CD4-positive, alpha-beta memory T cell (primary cell): ENCODE measurements at places on chromosomes 2 and 18. TPM values are rescaled to one million over a fixed set of nuclear protein-coding genes. Genes with fewer than 3 reads are reported as not detected.

The VSNL1 gene
- not detected for polyA plus RNA-seq

The IL1F10 gene
- polyA plus RNA-seq: not detected

The EVX2 gene
- not detected for polyA plus RNA-seq

The PROKR1 gene
- polyA plus RNA-seq: not detected

The GPR39 gene
- not detected for polyA plus RNA-seq

The PSMA8 gene
- 4.9 TPM for polyA plus RNA-seq

The GPAT2 gene
- polyA plus RNA-seq: 6.3 TPM

The PTH2R gene
- not detected for polyA plus RNA-seq

The BARD1 gene
- 5.4 TPM for polyA plus RNA-seq

DNA sequence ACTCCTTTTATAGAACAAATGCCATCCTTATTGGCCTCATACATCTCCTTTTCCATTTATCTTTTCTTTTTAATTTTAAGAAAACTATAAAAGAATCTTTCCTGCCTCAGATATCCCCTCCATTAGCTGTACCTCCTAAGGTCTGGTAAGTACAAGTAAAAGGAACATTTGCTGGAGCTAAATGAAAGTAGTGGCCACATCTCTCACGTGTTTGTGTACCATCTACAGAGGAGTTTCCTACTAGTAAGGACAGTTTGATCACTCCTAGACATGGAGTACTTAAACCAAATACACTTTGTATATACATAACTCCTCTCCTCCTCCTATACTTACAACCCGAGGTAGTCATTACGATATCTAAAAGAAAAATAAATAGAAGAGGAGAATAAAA, 504.8 kb downstream of the LRRTM4 start:
- no peak for DNase-seq

DNA sequence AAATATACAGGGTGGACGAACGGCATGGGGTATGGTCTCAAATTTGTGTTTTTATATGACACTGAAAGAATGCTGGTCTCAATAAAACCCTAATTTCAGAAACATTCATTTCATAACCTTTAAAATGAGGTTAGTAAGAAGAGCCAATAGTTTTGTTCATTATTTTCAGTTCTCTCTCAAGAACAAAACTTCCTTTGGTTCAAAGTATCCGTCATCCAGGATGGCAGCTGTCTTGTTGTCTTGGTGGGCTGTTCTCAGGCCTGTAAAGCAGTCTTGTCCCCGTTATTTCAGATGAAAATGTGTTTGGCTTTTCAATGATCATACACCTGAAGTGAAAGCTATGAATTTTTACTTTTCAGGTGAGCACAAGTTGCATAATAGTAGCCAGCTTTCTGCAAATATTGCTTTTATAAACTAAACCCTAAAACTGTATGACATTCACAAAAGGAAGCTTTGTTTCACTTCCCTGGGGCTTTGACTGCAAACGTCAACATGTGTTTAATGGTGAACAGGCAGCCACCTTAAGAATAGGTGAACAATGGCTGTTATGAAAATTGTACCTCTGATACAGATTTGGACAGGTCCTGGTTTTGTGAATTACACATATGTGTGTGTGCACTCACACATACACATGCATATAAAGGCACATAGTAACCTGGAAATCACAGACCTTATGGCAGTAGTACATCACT, 2.6 kb downstream of the IL18RAP start:
- DNase-seq: no peak

DNA sequence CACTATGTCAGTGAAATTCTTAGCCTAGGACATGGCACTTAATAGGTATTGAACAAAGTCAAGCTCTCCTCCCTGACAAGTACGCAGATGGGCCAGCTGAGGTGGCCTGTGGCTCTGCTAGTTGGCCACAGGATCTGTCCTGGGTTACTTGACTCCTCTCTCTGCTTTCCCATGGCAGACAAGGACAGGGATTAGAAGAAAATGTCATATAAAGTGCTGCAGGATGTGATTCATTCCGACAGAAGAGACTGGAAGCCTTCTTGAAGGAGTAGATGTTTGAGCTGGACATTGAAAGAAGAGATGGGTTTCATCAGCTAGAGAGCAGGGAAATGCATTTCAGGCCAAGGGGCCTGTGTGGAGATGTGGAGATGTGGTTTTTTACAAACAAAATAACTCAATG, 46.7 kb downstream of the SMAD7 start:
- DNase-seq: no peak

DNA sequence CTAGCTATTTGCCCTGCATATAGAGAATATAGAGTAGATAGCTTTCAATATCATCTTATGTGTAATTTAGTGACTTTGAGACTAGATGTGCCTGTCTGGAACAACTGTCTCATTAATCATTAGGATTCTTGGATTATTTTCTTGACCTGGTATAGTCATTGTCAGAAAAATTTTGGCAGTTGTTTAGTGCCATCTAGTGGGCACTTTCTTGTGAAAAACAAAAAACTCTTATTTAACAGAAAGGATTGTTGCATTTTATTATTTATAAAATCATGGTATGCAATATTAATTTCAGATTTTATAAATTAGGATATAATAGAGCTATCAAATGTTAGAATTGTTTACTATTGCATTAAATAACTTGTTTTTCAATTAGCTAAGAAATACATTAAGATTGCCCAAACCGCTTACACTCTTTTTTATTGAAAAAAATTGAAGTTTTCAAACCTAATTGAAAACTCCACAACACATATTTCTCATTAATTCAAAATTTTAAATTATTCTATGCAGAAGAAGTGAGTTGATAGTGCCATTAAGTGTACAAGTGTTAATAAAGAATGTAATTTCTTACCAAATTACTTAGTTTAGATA, 80.3 kb downstream of the DYNAP start:
- DNase-seq: peak; percentile 14

DNA sequence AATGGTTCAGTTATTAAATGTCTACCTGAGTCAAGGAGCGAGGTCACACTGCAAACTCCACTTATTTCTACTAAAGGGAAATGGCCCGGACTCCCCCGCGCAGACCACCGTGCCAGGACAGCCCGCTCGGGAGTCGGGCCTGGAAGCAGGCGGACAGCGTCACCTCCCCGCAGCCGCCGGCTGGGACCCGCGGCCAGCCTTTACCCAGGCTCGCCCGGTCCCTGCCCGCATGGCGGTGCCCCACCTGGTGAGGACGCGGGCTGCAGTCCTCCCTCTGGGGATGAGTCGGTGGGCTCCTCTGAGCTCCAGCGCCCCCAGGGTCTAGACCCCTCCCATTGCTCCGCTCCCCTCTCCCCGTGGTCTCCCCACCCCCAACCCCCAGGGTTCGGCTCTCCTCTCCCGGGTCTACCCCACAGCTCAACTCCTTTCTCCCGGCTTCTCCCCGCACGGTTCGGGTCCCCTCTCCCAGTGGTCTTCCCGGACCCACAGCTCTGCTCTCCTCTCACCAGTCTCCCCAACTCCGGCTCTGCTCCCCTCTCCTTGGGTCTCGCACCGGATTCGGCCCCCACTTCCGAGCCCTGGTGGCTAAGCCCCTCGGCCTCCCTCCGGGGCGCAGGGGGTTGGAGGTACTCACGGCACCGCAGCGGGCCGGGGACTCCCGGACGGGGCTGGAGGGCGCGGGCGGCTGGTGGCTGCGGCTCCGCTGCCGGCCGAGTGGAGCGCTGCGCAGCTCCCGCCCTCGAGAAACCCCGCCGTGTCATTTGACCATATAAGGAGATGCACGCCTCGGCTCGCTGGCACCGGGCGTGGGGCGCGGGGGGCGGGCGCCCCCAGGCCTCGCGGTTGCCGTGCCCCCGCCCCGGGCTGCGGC, at the start of gene FHL2:
Gene FHL2 (minus strand): TSS at position 716 of the 871 bp plus-strand sequence. CDS start 12,535 bp downstream, outside the sequence.
- peak; percentile 62 for DNase-seq

DNA sequence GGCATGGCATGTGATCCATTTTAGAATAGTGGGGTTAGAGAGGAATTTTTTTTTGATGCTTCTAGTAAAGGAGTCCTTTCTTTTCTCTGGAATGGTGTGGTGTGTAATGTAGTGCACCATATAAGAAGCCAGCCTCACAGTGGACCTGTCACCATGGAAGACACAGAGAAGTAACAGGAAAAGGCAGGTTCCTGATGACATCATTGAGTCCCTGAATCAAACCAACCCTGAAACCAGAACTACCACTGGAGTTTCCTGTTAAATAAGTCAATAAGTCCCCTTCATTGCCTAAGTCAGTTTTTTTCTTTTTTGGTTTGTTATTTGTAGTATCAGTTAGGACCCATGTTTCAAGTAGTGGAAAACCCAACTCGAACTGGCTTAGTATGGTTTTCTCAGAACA, 11.9 kb downstream of the ADCYAP1 start:
- DNase-seq: no peak

GRCh38 chr2:207142461-207142860, 23.3 kb downstream of the KLF7 start:
- DNase-seq: peak; percentile 32

DNA sequence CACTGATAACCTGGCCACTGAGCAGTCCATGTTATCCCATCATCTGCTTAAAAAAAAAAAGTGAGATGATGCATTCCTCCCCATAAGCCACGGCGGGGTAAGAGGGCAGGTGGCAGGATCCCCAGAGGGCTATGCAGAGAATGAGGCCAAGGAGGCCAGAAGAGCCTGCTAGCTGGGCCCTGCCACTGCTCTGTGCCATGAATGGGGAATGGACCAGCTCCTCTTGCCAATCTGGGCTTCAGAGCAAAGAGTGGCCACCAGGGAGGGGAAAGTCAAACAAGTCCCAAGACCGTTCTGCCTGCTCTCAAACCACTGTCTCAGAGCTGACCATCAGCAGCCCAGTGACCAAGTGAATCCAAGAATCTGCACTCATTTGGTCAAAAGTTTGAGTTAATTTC, 202.4 kb downstream of the TWIST2 start:
- no peak for DNase-seq

GRCh38 chr18:58181988-58182387, 138.0 kb downstream of the NEDD4L start:
- DNase-seq: no peak

DNA sequence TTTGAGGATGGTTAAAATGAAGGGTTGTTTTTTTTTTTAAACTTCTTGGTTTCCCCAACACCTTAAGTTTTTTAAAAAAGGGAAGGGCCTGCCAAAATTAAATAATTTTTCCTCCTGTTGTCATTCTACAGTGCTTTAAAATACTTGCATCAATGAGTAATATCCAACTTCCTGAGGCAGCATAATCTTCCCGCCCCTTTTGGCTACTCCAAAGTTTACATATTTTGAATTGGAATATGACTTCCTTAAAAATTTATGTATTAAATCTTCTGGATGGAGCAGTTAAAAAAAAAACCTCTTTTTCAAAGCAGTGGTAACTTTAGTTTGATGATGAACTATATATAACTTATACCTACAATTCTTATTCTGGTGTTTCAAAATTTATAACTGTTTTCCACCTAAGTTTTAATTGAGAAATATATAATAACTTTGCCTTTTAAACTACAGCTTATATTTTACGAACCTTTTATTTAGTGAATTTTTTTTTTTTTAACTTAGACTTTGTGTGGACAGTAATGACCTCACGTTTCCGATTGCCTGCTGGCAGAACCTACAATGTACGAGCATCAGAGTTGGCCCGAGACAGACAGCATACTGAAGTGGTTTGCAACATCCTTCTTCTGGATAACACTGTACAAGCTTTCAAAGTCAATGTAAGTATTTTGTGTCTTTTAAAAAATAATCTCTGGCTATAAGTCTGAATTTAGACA, 49.8 kb downstream of the PTPN4 start:
- DNase-seq: no peak

DNA sequence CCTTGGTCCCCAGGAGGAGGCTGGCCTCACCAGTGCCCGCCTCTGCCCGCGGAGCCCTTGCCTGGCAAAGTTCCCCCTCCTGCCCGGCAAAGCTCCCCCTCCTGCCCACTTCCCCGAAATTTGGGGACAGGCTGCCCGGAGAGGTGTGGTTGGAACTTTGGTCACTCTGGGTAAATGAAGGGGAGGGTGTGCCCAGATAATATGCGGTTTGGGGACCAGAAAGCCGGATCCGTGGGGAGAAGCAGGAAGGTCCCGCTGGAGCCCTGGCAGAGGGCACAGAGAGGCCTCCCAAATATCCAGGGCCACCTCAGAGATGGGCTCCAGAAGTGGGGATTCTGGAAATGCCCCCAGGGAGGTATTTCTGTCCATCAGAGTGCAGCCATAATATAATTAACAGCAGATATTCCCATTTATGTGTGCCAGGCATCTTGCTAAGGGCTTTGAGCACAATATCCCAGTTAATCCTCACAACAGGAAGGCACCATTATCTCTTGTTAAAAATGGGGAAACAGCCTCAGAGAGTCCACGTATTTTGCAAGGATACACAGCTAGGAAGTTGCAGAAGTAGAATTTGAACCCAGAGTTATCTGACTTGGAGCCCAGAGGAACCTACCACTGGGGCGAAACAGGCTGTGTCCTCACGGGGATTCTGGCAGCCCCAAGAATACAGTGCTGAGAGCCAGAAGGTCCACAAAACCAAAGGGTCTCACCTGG, 914 bp downstream of the STEAP3 start:
- DNase-seq: no peak

DNA sequence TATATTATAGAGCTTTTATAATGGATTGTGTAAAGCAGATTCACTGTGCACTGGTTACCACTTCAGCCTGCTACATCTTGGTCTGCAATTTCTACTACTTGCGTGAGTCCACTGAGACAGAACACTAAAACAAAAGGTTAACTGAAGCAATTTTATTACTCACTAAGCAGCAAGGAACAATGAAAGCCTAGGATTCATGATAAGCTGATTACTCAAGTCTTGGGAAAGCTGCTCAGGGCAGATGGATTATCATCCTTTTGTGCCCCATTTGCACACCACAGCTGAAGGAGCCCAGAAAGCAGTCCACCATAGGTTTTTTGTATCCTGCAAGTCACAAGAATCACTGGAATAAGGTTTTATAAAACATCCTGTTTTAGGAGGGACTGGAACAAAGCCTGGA, 1215.2 kb upstream of the TMEFF2 start:
- DNase-seq: no peak

DNA sequence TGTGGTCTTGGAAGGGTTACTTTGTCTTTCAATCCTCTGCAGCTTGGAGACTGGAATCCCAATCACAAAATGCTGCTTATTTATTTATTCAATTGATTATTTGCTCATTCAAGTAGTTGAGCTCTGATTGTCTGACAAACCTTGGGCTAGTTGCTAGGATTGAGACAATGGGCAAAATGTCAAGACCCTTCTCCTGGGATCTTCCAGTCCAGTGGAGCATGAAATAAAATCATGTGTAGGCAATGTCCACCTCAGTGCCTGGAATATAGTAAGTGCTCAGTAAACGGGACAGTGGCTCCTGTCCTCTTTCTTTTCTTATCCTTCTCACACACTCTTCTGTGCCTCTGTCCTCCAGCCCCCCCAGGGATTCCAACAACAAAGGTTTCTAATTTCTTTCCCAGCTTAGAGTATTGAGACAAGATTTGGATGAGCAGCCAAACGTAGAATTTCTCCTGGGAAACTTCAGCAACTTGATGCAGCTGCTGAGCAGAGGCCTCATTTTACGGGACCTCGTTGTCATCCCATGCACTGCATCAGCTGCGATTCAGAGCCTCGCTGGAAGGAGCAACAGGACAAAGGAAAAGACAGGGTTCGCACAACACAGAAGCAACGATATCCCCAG, 545.0 kb downstream of the SOX11 start:
- no peak for DNase-seq
